ENCODE measurements at places on chromosomes 2 and 18.

GRCh38 chr2:36561237-36561944, 36.6 kb downstream of the FEZ2 start:
- DNase-seq: peak; percentile 86

- no peak for DNase-seq
These were observed 386.3 kb downstream of the PARD3B start for GRCh38 chr2:204931562-204931961.

DNA sequence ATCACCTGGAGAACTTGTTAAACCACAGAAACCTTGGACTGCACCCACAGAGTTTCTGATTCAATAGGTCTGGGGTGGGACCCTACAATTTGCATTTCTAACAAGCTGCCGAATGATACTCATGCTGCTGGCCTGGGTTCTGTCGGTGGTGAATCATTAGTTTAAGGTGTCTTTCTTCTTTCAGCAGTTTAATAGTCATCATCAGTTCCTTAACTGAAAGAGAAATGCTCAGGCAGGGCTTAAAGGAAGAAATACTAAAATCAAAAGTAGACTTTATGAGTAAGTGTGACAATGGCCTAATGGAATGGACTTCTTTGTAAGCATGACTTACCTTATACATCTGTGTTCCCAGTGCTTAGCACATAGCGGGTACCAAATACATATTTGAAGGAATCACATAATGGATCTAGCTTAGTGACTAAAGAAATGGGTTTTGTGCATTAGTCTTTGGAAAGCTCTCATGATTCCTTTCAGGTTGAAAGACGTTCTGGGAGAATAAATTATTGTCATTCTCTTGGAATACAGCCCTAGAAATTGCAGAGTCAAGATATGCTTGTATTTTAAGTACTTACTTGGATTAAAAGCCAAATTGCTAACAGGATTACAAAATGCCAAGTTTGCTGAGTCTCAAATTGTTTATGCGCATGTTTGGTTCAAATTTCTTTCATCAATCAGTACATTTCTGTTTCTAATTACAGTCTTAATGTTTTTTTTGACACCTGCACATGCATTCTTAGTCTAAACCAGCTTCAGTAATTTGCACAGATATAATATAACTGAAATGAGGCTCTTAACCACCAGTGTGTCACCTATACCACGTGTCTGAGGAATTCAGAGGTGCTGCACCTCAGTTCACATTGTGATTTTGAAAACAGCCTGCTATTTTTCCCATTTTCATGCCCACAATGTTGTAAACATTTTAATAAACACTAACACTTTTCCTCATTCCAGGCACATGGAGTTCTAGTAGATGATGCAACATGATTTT, 220.3 kb upstream of the NRP2 start:
- DNase-seq: no peak

DNA sequence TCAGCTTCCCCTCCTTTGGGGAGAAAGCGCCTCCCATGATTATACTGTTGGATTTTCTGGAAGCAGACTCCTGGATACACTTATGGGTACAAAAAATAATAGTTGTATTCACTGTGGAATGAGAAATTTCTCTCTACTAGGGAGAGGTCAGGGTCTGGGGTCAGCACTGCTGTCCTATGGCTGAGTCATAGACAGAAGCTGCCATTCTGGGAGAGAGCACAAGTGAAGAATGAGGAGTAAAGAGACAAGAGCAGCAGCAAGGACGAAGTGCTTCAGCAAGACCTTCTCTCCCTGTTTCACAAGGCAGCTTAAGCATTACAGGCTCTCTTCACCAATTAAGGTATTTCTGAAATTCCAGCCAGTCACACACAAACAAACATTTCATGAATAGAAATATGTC, 10.1 kb upstream of the UNC80 start:
- no peak for DNase-seq

- no peak for DNase-seq
These were observed 57.2 kb upstream of the GATA6 start for GRCh38 chr18:22112215-22112614.

GRCh38 chr2:3105814-3106569, 271.6 kb downstream of the EIPR1 start:
- DNase-seq: no peak

Measured in Panc1 (cell line).